Right ventricle myocardium superior (tissue), 1 donor: ENCODE measurements at places on chromosomes 6 and 20. TPM values are rescaled to one million over a fixed set of nuclear protein-coding genes. Genes with fewer than 3 reads are reported as not detected.

Gene POM121L2
- not detected for total RNA-seq

DNA sequence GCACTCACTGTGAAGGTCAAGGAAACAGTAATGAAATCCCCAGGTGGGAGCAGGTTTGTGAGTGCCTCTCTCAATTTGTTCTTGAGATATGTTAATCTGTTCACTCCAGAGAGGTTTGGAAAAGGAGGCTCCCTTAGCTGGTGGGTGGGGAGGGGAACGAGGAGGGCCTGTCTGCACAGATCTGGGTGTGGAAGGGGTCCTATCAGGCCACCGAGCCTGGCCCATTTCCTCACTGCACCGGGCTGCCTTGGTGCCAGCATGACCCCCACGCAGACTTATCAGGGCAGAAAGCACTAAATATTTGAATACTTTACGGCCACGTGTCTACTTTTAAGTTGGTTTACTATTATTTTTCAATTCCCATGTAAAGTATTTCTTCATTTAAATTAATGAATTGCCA lies 8.3 kb downstream of the AGPAT4 start:
- no peak for DNase-seq

DNA sequence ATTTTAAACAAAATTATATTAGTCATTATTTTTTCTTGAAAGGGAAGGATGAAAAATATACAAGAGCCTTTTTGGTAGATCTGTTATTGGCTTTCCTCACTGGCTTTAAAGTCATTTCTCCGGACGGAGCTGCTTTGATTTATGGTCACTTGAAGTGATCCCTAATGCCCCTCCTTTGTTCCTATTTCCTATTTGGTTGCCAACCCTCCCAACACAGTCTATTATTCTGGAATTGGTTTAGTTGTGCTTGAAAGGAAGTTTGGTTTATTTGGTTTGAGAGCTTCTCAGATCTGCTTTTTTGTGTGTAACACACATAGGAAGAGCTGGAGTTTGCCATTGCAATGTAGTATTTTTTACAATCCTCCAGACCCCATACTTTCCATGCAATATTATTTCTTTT lies 347.9 kb downstream of the RFPL4B start:
- no peak for DNase-seq

Gene DNAH8
- 0.03 TPM for total RNA-seq

Gene TAF8
- 28.7 TPM for total RNA-seq

DNA sequence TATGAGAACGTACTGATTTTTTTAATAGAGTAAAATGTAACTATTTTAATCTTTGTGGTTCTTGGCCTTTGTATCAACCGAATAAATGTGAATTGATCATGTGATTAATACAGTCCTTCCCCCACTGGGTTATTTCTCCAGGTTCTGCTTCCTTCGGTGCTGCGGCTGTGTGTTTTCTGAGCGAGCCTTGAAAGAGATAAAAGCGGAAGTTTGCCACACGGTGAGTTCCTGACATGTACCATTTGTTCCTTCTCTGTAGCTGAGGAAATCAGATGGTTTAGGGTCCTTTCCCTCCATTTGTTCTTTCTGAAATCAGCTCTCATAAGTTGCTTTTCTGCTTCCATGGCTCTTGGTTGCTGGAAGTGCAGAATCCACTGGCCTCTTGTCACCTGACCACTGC lies 15.5 kb downstream of the RTF2 start:
- no peak for DNase-seq

Gene CALHM5
- total RNA-seq, result 2.2 TPM

DNA sequence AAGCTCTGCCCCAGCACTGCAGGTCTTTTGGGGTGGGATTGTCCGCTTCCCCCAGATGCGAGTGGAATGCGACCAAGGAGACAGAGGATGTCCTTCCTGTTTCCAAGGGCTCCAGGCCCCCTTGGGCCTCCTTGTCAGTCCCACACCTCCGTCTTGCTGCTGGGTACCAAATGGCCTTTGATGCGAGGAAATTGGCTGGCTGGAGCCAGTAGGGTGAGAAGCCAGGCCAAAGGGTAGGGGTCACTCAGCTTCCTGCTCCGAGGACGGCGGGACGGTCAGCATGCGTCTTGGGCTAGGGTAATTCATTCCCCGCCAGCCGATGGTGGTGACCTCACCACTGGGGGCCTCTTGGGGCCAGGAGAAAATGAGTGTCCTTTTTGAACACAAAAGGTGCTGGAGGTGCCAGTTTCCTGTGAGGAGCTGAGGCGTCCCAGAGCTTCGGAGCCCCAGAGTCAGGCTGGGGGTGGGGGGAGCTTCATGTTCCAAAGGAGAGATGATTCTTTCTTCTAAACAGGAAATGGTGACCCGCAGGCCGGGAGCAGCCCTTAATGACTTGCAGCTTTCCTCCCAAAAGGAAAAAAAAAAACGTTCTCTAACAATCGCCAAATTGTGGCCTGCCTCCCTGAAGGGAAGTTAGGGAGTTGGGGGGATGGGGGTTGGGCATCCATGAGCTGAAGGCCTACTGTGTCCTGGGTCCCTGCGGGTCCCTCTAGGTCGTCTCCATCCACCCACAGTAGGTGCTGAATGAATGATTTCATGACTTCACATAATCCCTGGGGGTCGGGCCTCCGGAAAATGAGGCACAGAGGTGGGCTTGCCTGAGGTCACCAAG lies 6.7 kb downstream of the SNAI1 start:
- DNase-seq, result peak; percentile 79

Gene KCNK15
- total RNA-seq, result 0.19 TPM

DNA sequence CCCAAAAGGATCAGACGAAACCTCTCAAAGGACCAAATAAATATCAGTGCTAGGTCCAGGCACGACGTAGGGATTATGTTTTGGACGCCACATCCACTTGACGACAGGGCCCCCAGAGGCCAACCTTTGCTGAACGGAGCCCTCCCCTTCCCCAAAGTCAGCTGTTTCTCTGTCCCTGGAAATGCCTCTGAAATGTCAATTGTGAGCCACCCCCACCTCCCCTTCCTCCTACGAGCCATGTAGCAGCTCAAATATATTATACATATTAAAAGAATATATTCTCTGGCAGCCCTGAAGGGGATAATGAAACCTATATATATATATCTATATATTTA lies 39.6 kb upstream of the BLCAP start:
- DNase-seq, result no peak

Gene LAMA2
- total RNA-seq, result 115 TPM

GRCh38 chr6:122770835-122771601 lies 8.5 kb upstream of the FABP7 start:
- DNase-seq, result no peak

Gene LIN28B
- not detected for total RNA-seq

GRCh38 chr6:105320765-105321164 lies 82.1 kb downstream of the PREP start:
- DNase-seq, result no peak

- no peak for DNase-seq
Observed at GRCh38 chr6:88519301-88520016, 353.3 kb upstream of the CNR1 start.

Gene GSTA2
- not detected for total RNA-seq

Gene TSBP1
- not detected for total RNA-seq

GRCh38 chr6:151002491-151002935 lies 137.0 kb downstream of the MTHFD1L start:
- no peak for DNase-seq

Gene SMOC2
- total RNA-seq, result 10.9 TPM

Gene GPX5
- total RNA-seq, result not detected

- no peak for DNase-seq
Observed at GRCh38 chr6:25342802-25343201, 63.6 kb downstream of the CARMIL1 start.

Gene PRR18
- not detected for total RNA-seq

GRCh38 chr6:71035871-71036270 lies 79.0 kb upstream of the B3GAT2 start:
- DNase-seq, result no peak

Gene MICB
- total RNA-seq, result 1.3 TPM

DNA sequence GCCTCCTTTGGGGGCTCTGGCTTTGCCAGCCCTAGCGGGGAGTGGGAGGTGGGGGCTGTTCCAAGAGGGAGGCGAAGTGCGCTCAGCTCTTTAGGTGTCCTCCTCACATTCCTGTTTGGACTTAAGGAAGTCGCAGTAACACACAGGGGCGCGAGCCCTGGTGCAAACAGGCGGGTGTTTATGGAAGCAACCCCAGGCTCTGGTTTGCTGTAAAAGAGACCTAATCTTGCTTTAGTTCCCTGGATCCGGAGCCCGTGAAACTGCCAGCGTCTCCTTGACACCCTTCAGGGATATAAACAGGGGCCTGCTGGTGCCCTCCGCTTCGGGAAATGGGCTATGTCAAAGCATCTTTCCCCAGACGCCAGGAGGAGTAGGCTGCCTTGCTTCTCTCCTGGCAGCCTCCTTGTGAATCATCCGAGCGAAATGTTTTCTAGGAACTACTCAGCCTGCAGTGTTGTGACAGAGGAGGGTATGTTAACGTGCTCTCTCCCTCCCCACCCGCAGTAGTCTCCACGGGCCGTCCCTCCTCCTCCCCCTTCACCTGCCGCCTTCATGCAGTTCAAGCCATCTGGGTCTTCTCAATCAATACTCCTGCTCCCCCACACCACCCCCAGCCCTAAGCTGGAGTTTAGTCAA lies 168.0 kb upstream of the LRFN2 start:
- no peak for DNase-seq

Gene SLC25A27
- 11.7 TPM for total RNA-seq

- DNase-seq, result no peak
Observed at GRCh38 chr6:25192590-25193459, 86.3 kb upstream of the CARMIL1 start.

Gene ULBP2
- 0.65 TPM for total RNA-seq

Gene ATP9A
- 18.0 TPM for total RNA-seq

GRCh38 chr6:44002593-44003344 lies 124.5 kb downstream of the MRPL14 start:
- DNase-seq, result peak; percentile 63

DNA sequence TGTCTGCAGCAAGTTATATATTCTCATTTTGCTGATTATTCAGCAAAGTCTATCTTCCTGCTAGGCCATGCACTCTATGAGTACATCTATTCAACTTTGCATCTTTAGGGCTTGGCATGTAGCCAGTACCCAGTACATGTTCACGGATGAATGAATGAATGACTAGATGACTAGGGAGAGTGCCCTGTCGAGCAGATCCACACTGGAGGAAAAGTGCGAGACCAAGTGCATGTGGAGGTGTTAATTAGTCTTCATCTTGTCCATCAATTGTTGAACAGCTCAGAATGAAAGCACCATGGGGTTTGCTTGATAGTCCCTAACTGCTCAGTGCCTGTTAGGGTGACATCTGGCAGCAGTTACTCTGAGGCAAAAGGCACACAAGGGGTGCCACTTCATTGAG lies 30.4 kb downstream of the TM9SF4 start:
- DNase-seq, result no peak

Gene AK9
- total RNA-seq, result 11.1 TPM

DNA sequence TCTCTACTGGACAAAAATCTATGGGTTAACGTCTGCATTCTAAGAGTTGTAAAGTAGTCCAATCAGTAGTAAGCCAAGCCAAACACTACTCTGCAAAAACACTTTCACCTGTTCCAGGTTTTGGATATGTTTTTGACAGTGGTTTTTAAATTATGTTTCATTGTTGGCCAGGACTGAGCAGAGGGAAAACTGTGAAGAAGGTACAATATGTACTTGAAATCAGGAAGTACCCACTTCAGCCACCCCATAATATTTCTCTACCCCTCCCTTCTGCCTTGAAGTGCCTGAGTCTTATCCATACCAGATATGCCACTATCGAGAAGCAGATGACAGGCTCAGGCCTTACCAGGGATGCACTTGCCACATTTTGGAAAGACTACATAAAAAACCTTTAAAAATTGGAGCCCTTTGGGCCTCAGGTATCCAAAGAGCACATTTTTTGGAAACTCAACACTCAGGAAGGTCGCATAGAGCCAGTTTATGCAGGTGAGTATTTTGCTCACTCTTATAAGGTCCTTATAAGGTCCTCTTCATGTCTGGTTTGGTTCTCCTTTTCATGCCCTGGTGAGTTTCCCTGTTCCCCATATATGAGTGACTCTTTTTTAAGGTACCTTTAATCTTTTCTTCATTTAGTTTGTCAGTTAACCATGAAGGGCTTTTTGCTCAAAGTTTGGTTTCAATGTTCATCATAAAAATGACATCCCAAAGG lies 859.3 kb upstream of the FLRT3 start:
- no peak for DNase-seq

DNA sequence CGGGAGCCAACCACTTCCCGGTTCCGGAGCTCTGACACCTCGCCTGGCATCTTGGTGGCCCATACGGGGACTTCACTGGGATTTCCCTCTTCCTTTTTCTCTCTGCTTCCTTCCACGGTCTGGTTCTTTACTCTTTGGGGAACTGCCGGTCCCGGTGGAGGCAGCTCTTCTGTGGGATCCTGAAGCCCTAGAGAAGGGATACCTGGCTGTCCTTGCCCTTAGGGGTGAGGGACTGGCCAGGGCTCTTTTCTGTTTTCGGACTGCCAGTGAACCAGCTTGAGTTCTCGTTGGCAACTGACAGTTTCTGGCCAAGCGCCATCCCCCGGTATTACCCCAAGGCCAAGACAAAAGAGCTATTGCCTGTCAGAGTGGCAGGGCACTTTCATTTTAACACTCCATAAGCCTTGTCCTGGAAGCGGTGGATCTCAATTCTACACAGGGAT lies 880 bp upstream of the CPXM1 start:
- DNase-seq, result no peak

DNA sequence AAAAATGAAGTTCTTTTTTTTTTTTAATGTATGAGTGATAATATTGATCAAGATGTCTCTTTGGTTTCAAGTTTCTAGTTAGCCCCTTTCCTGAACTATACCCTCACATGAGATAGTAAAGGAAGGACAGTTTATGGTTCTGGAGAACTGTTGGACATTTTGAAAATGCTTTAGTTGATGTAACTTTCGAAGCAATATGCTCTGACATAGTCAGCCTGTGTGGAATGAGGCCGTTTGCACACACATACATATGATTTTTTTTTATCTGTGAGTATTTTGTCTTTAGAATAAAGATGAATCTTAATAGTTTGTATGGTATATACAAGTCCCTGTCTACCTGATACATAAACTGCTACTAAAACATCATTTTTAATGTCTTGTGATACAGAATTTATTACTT lies 177.0 kb downstream of the ARID1B start:
- no peak for DNase-seq

GRCh38 chr20:4082406-4083097 lies 67.2 kb upstream of the RNF24 start:
- peak; percentile 67 for DNase-seq

DNA sequence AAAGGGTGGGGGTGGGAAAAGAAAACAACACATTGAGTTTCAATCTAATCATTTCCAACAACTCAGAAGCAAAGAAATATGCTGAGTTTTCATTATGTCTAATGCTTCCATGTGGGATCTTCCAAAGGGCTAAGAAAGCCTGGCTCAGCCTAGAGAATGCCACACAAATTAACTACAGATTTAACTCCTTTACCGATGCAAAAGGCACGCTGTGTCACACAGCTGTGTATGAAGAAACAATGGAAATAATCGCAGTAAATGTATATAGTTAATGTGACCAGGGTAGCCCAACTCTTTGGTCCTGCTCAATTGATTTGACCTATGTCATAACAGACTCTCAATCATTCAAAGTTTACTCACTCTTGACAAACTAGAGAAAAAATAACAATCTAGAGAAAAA lies 17.8 kb downstream of the B4GALT5 start:
- DNase-seq, result no peak
